Activated naive CD4-positive, alpha-beta T cell treated with anti-CD3 and anti-CD28 coated beads for 36 hours (primary cell): ENCODE measurements at places on chromosomes 2 and 18.

DNA sequence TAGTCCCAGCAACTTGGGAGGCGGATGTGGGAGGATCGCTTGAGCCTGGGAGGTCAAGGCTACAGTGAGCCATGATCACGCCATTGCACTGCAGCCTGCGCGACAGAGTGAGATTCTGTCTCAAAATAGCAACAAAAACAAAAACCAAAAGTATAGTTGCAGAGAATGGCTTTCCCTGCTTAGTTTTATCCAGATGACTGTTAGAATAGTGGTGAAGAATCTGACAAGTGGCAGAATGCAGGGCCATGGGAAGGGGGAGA is 53.8 kb downstream of the NEDD4L start:
- DNase-seq, result no peak

GRCh38 chr2:219656526-219656925 is 29.1 kb downstream of the SLC4A3 start:
- DNase-seq, result no peak

DNA sequence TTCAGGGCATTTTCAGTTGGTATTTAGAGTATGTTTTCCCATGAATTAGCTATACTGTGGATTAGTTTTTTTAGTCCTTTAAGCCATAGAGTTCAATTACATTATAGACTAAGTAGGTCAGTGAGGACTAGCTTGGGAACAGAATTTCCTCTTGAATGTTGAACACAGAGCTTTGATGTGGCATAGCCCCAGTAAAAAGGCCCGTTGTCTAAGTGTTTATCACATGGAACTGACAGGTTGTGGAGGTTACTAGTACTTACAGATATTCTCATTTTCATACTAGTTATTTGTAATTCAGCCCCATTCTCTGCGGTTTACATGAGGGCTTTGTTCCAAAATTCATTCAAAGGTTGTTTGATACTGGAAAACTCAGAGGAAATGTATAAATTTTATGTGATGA is 6.2 kb downstream of the INSIG2 start:
- peak; percentile 8 for DNase-seq

DNA sequence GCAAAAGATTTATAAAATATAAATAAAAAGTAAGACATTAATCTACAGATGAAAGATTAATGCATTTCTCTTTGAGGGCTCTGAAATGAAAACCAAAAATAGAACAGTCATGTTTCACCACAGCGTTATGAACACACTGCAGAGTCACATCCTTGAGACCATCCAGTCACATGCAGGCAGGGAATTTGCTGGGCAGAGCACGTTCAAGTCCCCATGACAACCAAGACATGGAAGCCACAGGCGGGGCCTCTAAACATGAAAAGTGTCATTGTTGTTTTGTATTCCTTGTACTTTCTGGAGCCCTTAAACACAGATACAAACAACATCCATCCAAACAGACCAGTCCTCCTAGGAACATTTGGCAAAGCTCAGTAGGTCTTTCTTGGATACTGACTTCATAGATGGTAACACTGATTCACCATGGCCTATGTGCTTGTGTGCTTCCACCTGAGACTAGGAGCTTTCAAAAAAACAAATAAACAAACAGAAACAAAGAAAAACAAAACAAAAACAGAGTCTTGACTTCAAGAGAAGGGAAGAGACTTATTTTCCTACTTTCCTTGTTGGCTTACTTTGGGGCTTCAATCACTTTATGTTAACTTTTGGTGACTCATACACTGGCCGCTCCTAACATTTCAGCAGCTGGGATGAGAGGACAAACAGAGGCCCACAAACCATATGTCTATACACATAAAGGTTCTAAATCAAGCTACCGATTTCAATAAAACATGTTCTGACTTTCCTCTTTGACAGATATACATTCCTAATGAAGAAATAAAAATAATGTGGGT is 99.5 kb upstream of the CCDC85A start:
- DNase-seq, result no peak
